ENCODE measurements at places on chromosomes 5 and 9.
A peak's percentile ranks its signal among the peaks of the same experiment; 100 is the strongest.

- no peak for DNase-seq
Measured at GRCh38 chr5:41115281-41115680, 44.1 kb upstream of the MROH2B start.

DNA sequence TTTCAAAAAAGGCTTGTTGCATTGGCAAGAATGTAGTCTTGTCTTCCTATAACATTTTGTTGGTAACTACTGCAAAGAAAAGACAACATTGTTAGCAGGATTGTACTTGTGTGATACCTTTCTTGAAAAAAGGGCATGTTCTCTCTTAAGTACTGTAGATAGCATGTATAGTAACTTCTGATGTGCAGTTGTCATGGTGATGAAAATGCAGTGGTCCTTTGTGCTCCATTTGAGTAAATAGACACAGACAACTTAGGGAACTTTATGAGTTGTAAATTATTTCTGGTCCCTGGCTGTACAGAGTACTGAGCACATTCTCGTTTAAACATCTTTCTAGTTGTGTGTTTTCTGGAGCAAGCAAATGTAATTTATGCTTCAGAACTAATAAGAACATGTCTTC, 103.3 kb downstream of the CD180 start:
- no peak for DNase-seq

GRCh38 chr5:127878174-127878750, 175.1 kb downstream of the CCDC192 start:
- peak; percentile 66 for DNase-seq

- no peak for DNase-seq
Measured at GRCh38 chr9:19028835-19029451, 4.1 kb downstream of the SAXO1 start.

- DNase-seq = no peak
Measured at GRCh38 chr9:4832786-4833579, 40.2 kb downstream of the RCL1 start.

DNA sequence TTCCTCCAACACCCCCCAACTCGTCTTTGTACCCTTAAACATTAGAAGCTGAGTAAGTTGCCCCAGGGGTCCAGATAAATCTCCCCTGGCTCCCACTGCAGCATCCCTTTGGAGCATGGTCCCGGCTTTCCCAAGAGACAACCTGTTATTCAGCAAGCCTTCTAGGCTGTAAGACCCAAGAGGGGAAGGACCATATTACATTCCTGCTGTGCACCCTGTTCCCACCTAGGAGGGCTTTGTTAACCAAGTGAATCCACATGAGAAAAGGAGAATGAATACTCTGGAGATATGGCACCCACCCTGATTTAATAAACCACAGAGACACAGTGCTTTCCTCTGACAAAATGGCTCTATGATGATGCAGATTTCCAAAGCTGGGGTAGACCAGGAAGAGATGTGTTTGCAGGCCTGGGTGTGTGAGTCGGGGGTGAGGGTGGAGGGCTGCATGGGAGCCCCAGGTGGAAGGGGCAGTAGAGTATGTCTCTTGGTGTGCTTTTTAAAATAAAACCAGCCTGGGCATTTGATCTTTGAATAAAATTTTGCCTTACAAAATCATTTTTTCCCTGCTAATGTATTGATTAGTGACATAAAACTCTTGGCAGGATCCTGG, 325.2 kb downstream of the DRD1 start:
- no peak for DNase-seq

DNA sequence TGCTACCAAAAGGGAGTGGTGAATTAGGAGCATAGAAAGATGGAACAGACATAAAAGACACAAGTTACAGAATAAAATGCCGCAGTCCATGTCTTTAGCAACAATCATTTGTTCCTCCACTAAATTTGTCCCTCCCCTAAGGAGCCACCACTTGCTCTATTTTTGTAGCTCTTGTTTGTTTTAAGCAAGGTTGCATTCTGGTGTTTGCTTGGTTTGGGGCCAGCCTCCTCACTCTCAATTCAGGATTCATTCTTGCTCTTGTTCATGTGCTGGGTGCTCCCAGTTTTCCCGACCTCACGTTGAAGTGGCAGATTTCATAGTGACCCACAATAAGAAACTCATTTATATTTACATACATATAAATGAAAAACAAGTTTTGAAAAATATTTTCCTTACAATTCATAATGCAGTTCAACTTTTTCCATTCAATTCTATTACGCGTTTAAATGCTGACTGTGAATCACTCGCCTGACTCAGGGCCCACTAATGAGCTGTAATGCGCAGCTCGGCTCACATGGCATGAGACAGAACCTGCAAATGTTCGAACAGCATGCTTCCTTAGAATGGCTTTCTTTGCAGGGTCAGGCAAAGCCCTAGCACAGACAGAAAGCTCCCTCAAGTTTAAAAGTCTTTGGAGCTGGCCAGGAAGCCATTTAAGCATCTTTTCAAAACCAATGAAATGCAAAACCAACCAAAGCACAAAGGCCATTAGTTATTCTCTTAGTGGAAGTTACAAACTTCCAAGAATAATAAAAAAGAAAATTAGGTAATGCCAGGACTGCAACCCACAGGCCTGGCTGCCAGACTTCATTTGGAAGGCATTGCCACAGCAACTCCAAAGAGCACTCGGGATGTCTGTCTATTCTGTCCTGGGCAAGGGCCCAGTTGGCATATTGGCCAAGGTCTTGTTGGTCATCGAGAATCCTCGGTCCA, 41.7 kb downstream of the RETREG1 start:
- DNase-seq = no peak

GRCh38 chr5:92678640-92679039, 902.4 kb downstream of the NR2F1-AS1 start:
- no peak for DNase-seq

DNA sequence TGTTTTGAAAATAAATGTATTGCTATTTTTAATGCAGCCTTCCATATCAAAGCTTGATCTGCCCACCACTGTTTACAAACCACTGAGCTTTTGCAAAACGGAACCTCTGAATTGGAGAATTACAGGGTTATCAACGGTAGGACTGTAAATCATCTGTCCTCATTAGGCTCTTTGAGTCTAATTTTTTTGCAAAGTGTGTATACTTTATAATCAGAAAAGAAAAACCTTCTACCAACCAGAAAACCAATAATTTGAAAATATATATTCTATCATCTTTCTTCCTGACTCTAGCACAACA, 6.8 kb upstream of the SLC2A8 start:
- DNase-seq = no peak

- no peak for DNase-seq
Measured at GRCh38 chr5:4833104-4833738, 306.9 kb upstream of the ADAMTS16 start.

DNA sequence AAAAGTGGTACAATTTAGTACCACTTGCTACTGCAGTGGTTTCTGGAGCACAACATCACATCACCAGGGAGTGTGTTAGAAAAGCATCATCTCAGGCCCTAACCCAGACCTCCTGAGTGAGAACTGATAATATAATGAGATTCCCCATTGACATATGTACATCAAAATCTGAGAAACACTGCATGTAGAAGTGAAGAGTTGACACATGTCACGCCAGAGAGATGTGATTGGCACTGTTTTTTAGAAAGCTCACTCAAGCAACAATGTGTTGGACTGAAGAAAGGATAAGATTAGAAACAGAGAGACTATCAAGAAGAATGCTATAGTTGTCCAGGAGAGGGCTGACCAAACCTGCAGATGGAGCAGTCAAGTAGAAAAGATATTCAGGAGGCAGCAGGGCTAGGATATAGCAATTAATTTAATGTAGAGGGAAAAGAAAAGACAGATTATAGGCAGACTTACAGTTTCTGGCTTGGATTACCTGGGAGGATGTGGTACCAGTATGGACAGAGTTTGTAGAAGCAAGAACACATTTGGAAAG, 324.4 kb upstream of the ADAMTSL1 start:
- DNase-seq = no peak

GRCh38 chr5:95223566-95224258, 61.2 kb downstream of the MCTP1 start:
- DNase-seq = no peak

DNA sequence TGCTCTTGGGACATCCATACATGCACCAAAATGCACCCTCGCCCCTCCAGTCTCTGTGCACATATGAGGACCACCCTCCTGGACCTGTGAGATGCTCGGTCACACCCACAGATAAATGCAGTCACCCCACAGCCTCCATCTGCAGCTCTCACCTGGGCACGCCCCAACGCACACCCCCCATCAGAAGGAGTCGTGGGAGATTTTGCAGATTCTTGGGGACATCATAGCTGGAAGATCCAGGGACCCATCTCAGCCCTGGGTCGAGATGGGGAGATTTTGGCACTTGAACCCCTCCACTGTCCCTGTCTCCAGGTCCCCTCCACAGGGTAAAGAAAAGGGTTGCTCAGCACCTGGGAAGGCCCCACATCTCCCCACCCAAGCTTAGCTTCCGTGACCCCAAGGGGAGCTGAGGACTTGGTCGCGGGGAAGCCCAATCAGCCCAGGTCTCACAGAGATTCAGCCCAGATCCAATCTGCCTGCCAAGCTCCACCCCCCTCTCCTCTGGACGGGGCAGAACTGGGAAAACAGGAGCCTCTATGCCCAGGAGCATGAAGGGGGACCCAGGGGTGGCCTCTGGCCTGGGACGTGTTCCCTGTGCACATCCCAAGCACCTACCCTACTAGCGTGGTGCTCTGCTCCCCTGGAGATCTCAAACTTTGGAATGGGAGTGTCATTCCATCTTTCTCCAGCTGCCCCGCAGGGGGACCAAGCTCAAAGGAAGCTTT, 89.2 kb upstream of the LMX1B start:
- DNase-seq = no peak

GRCh38 chr5:63854076-63854475, 108.2 kb downstream of the HTR1A start:
- DNase-seq = no peak

- DNase-seq = no peak
Measured at GRCh38 chr9:132632413-132633129, 37.2 kb downstream of the DDX31 start.

DNA sequence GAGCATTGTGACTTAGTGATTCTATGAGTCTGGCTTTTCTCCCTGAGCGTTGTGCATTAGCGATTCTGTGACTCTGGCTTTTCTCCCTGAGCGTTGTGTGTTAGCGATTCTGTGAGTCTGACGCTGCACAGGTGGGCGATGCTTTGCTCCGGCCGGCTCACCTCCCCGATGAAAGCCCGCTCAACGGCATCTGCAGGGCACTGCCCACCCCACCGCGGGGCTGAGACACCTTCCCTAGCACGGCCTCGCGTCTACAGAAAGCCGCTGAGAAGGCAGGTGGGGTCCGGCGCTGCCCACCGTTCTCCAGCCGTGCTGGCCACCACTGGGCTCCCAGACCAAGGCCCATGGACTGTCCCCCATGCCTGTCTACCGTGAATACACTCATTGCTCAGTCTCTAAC, 12.8 kb upstream of the SLC9A3 start:
- peak; percentile 7 for DNase-seq

DNA sequence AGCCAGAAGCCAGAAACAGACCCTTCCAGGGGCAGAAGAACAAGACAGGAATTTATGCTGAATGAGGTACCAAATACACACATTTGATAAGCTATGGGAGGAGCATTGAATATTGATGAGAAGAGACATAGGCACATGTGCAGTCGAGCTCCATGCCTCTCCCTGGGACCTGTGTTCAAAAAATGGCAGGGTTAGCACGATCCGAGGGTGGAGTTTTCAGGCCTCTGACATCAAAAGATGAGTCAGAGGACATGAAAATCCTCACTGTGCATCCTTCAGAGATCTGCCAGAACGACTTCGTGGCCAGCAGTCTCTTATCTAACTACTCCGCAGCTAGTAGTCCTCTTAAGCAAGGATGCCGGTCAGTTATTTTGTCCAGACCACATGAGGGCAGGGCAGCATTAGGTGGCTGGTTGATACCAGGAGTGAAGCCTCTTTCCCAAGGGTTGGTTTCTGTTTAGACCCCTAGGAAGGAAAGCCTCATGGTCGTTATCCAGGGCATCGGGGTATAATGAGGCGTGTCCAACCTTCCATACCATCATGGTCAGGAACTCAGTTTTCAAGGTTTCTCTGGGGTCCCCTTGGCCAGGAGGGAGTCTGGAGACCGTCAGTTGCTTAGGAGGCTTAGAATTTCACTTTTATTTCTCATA, 11.6 kb upstream of the CMBL start:
- DNase-seq = no peak

- DNase-seq = no peak
Measured at GRCh38 chr5:77893225-77893860, 117.2 kb upstream of the TBCA start.

- no peak for DNase-seq
Measured at GRCh38 chr9:123583646-123584045, 227.6 kb downstream of the CRB2 start.

GRCh38 chr5:126003309-126003708, 419.9 kb upstream of the GRAMD2B start:
- DNase-seq = no peak

- peak; percentile 85 for DNase-seq
Measured at GRCh38 chr5:139648205-139649081, at the start of gene CXXC5. Gene CXXC5, plus strand, starts transcription at chr5:139648349. Its CDS starts 32,175 bp downstream, at chr5:139680524.

- DNase-seq = no peak
Measured at GRCh38 chr9:87562530-87563170, 65.0 kb downstream of the DAPK1 start.

DNA sequence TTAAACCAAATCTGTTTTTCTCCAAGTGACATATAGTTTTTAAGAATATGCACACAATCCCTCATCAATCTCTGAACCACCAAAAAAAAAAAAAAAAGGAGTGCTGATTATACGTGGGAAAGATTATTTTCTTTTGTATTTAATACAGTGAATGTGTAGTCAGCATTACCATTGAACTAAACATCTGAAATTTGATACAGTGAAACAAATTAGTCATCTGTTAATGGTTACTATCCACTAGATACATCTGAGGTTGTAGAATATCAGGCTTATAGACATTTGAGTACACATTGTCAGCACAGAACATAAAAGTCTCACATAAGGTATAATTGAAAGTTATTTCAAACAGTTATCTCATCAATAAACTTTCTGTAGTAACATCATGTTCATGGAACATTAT, 87.0 kb downstream of the SLF1 start:
- no peak for DNase-seq

- no peak for DNase-seq
Measured at GRCh38 chr5:144778561-144778960, 607.9 kb downstream of the KCTD16 start.

GRCh38 chr9:119088002-119088547, 281.2 kb downstream of the BRINP1 start:
- DNase-seq = no peak

DNA sequence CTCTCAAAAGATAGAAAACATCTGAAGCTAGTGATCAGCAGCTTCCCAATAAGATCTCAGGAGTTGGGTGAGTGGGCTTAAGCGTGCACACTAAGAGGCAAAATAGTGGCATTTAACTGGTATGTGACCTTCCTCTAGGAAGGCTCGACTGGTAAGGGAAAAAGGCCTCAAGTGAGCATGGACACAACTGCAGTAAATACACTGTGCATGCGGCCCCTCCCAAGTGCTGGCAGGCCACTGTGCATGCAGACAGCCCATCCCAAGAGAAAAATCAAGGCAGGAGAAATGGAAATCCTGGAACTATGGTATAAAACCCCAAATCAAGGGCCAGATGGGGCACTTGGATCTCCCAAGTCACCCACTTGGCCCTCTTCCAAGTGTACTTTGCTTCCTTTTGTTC, 112.7 kb downstream of the SMC2 start:
- DNase-seq = no peak
